ENCODE measurements at places on chromosomes 5 and 9.

DNA sequence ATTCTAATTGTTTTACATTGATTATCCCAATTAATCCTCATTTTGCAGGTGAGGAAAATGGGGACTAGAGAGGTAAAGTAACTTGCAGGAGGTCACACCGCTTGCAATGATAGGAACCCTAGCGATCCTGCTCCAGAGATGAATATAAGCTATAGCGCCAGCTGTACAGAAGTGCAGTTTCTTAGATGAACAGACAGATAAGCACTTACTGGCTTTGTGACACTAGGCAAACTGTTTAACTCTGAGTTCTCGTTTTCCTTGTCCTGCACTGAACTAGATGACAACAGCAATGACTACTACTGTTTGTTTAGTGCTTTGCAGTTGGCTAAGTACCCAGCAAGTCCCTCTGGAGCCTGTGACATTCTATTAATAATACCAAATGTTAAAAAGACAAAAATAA is 11.1 kb downstream of the LHX6 start:
- DNase-seq = no peak

DNA sequence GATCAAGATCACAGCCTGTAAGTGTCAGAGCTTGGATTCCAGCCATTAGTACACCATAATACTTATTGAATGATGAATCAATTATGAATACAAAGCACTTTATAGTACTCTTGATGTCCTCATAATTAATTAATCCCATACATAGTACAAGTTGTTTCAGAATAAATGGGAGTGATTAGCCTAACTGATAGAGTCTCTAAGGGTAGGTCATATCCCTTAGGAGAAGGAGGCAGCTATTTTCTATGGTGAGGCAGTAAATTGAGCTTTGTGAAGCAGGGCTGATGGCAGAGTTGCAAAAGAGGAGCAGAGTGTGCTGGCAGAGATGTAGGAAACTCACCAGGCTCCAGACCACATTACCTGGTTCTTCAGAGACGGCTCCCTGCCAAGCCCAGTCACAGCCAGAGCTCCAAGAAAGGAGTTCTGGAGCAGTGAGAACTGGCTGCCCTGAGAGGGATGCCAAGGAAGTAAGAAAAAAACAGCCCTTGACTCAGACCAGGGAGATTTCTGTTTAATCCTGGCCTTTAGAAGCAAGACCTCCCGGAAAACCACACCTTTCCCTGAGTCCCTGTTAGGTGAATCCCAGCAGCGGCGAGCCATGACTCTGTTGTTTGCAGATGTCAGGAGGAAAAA is 112.9 kb downstream of the SH3TC2 start:
- DNase-seq = no peak

DNA sequence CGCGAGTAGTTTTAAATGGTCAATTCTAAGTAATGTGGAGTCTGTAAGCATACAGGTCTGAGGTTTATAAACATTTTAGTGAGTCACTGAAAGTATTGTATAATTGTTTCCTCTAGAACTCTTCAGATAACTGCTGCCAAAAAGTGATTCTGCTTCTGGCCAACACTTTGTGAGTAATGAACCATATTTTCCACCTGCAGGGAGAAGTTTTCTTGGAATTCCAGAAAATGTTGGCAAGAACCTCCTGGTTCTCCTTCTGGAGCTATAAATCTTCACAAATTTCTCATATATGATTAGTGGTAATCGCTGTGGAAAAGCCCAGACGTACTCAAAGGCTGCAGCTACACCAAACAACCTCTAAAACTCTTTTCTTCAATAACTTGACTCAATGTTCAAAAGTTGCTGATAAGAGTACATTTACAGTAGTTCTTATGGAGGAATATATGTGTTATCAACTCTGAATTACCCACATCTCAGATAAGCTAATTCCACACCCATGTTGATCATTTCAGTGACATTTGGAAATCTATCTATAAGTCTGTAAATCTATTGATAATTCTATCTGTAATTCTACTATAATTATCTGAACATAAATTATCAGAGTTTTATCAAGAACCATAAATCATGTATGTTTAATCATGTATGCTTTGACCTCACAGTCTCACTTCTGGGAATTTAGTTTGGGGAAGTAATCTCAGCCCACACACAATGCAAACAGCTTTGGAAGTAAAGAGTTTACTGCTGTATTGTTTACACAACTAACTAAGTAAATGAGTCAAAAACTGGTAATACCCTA is 74.1 kb downstream of the FNBP1 start:
- DNase-seq = no peak

GRCh38 chr9:21030389-21031035 is 928 bp downstream of the HACD4 start:
- no peak for DNase-seq

DNA sequence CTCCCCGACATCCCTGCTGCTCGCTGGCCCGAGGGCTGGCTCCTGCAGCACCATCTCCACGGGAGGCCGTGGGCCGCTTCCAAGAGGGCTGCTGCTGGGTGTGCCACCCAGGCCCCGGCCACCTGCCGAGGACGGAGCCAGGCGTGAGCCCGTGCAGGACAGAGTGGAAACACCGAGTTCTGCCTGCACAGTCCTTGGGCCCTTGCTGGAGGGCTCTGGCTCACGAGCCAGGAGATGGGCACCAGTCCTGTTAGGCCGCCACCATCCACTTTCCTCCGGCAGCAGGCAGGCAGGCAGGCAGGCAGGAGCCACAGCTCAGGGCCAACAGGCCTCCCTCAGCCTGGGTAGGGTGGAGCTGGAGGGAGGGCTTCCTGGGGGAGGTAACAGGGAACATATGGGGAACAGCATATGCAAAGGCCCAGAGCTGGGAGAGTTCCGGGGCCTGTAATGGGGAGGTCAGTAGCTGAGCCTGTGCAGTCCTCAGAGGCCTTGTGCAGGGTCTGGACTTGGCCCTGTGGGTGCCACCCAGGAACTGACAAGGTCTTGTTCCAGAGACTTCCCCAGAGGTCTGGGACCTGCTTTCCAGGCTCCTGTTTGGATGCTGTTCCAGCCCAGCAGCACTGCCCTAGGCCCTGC is 31.9 kb downstream of the RXRA start:
- no peak for DNase-seq

GRCh38 chr5:33410221-33410620 is 30.5 kb upstream of the TARS1 start:
- no peak for DNase-seq

DNA sequence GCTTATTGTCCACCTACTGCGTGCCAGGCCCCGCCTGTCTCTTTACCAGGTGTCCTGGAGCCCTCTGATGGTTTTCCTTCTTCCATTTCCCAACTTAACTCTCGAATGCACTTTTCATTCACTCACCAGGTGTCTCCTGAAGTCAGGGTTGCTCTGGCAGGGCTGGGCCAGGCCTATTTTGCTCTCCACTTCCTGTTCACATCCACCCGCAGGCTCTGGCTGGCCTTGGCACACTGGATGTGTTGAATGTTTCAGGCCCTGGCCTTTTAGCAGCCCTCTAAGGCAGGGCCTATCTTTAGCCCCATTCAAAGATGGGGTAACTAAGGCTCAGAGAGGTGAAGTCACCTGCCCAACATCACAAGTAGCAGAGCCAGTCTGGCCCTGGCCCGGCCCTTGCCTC is 16.4 kb downstream of the LRRC8A start:
- no peak for DNase-seq

- no peak for DNase-seq
These were observed 23.5 kb upstream of the SSBP2 start for GRCh38 chr5:81774374-81774773.

- no peak for DNase-seq
These were observed 230.2 kb downstream of the TENT4A start for GRCh38 chr5:6943197-6944112.

- DNase-seq = no peak
These were observed 4.9 kb downstream of the FBXO38 start for GRCh38 chr5:148388696-148389095.

DNA sequence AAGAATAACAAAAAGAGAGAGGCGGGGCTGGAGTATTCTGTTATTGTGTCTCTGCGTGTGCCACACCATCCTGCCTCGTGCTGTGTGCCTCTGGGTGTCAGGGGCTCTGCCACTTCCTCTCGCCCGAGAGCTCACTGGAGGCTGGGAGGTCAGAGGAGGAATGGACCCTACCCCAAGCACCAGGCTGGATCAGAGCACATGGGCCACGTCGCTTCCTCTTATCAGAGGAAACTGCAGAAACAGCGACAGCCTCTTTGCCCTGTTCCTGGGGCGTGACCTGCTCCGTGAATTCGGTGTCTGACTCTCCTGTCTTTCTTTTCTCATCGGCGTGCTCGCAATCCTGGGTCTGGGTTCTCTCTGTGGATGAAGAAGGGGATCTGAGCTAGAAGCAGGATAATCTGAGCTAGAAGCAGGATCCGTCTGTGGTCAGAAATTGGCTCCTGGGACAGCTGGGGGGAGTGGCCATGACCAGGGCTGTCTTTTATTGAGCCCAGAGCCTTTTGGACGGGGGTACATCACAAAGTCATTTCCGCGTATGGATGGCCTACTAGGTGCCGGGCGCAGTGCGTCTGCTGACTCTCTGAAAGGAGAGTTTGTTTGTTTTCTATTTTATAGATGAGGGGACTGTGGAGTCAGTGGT is 150.3 kb upstream of the COL5A1 start:
- no peak for DNase-seq

GRCh38 chr5:164256954-164257353 is 751.5 kb downstream of the MAT2B start:
- DNase-seq = no peak

GRCh38 chr9:29063031-29063430 is 1489.8 kb upstream of the C9orf72 start:
- DNase-seq = no peak

DNA sequence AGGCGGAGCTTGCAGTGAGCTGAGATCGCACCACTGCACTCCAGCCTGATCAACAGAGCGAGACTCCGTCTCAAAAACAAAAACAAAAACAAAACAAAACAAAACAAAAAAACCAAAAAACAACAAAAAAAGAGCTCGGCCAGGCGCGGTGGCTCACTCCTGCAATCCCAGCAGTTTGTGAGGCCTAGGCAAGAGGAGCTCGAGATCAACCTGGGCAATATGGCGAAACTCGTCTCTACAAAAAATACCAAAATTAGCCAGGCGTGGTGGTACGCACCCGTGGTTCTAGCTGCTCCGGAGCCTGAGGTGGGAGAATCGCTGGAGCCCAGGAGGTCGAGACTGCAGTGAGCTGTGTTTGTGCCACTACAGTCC is 20.2 kb downstream of the TRIM7 start:
- no peak for DNase-seq

DNA sequence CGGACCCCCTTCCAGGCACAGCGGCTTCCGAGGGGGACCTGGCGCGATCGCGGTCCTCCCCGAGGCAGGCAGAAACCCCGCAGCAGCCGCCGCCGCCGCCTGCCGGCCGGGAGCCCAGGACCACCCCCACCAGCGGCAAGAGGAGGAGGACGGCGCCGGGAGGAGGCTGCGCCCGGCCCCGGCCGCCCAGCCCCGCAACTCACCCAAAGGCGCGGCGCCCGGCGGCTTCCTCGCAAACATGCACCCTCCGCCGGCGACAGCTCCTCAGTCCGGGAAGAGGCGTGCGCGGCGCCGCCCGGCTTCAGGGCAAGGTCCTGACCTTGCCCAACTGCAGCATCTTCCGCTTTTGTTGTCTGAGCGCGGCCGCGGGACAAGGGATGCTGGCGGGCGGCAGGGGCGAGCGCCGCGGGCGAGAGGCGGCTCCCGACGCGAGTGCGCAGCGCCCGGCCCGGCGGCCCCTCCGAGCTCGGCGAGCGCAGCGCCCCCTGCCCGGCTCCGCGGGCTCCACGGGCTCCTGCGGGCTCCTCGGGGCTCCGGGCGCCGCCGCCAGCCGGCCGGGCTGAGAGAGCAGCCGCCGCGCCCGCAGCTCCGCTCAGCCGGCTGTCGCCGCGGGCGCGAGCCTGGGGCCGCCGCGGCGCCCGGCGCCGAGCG is 507 bp downstream of the CTNND2 start:
- DNase-seq = no peak

DNA sequence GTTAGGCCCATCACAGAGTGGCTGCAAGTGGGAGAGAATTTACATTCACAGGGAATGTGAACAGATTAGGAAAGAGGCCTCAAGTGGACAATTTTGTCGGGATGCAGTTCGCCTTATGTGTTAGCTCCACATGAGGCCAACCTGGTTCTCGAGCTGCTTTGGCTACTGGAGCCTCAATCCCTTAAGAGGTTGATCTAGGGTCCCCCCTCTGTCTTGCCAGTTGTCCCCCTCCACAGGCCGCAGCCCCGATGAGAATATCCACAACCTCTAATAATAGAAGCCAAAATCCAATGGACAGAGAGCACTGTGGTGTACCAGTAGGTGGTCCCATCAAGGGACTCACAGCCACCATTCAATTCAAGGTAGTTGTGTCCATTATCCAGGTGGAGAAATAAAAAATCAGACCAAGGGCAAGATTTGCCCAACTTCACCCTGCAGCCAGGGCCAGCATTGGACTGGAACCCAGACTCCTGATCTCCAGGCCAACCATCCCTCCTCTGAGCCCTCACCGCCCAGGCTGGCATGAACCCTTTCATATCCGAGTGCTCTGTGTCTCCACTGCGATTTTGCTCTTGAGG is 1.7 kb upstream of the COL15A1 start:
- no peak for DNase-seq

Measured in nucleus accumbens (tissue), 56 donors.